GM18507 (cell line): ENCODE measurements at places on chromosomes 5 and 9.
A peak's percentile ranks its signal among the peaks of the same experiment; 100 is the strongest.

GRCh38 chr5:2441495-2442180 lies 309.8 kb downstream of the IRX2 start:
- DNase-seq, result no peak

- DNase-seq, result no peak
Observed at GRCh38 chr5:97618721-97619120, 435.7 kb upstream of the RIOK2 start.

GRCh38 chr9:73050065-73050816 lies 97.4 kb upstream of the ALDH1A1 start:
- no peak for DNase-seq

DNA sequence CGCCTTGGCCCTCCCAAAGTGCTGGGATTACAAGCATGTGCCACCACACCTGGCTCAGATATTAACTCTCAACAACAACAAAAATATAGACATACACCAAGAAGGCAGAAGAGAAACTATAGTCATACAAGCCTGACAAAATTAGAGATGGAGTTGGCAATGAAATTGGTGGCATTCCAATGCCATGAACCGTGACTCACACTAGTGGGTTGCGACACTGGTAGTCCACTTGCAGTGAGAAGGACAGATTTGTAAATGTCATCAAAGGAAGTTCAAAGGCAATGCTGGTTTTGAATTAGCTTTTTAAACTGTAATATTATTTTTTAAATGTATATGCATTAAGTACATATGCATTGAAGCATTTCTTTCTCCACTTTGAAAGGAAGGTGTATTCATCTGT lies 8.5 kb upstream of the DNAJC25 start:
- DNase-seq, result no peak

GRCh38 chr5:58763390-58763789 lies 180.5 kb downstream of the RAB3C start:
- DNase-seq, result no peak

DNA sequence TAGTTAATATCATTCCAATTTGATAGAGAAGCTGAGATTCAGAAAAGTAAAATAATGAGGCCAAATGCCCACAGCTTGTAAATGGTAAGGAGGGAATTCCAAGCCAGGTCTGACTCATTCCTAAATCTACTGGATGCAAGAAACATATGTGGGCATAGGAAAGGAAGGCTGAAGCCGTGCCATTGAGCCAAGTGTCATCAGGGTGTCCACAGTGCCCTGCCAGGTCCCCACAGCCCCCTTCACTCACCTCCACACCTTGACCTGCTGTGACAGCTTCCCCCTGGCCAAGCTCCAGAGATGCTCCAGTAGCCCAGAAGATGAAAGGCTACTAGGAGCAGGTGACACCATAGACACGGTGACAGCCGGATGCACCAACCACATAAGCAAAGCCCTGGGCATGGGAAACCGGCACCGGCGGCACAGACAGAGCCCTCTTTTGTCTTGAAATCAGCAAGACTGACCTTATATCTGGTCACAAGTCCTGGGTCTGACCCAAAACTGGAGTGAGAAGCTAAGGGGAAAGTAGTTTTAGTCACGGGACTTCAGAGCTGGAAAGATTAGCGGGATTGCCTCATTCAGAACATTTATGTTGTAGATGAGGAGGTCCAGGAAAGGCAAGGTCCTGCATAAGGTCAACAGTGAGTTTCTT lies 20.1 kb upstream of the FAT2 start:
- no peak for DNase-seq

- no peak for DNase-seq
Observed at GRCh38 chr5:1380910-1381309, 36.0 kb upstream of the CLPTM1L start.

DNA sequence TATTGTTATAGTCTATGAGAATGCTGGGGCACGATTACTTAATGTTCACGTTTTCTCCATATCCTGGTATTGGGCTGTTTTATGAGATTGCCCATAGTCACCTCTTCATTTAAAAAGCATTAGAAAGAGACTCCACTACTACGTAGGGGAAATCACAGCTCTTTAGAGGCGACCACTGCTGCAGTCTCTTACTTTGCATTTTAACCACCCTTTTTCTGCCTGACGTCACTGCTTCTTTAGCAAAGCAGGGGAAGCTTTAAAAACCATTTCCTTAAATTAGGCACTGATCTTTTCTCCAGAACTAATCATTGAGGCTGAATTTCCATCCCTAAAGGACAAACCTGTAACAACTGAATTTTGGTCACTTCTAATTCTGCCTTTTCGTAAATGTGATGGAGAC lies 38.9 kb downstream of the ZNF608 start:
- no peak for DNase-seq

- DNase-seq, result no peak
Observed at GRCh38 chr5:113112435-113112834, 135.8 kb downstream of the DCP2 start.

DNA sequence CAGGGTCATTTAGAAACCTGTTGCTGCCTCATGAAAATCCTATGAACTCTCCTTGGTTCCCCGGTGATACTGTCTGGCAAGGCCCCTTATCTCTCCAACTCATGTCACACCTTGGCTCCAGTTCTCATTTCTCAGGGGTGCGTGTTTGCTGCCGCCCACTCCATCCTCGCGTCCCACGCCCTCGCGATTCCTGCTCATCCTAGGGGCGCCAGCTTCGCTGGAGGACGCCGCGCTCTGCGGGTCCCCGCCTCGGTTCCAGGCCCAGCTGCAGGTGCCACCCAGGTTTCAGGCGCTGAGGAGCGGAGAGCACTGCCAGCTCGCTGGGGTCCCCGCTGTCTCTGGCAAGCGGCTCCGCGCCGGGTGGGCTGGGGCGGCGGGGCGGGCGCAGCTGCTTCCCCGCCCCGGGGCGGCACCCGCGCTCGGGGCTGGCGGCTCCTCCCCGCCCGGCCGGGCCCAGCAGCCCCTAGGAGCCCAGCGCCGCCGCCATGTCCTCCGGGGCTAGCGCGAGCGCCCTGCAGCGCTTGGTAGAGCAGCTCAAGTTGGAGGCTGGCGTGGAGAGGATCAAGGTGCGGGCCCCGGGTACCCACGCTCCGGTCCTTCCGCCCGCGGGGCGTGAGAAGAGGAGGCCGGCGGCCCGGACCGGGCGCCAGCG lies at the start of gene GNG10:
GNG10 (plus strand) TSS at position 456 of the 652 bp plus-strand sequence; CDS start at position 486, 30 bp downstream.
- peak; percentile 65 for DNase-seq

- no peak for DNase-seq
Observed at GRCh38 chr9:97543561-97543960, 42.1 kb downstream of the TMOD1 start.

DNA sequence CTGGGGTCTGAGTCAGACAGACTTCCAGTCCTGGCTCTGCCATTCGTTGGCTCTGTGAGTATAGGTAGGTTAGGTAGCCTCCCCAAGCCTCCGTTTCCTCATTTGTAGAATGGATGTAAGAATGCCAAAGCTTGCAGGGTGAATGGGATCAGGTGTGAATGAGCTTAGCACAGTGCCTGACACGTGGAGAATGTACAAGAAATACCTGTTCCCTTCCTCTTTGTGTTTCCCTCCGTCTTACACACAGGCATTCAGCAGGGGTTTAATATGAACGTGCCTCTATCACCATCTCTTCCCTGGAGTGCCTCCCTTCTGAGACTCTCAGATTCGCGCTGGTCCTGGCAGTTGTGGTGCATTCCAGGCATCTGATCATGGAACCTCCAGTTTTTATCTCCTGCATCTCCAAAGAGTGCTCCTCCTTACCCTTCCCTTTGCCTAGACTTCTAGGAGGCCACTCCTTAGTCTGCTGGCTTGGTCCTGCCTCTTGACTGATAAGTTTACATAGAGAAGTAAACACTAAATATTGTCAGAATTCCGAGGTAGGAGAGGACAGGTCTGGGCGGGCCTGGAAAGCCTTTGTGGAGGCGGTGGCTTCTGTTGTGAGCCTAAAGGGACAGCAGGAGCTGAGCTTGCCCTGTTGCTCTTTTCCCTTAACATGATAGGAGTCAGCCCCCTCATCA lies 199.4 kb downstream of the AOPEP start:
- DNase-seq, result no peak

DNA sequence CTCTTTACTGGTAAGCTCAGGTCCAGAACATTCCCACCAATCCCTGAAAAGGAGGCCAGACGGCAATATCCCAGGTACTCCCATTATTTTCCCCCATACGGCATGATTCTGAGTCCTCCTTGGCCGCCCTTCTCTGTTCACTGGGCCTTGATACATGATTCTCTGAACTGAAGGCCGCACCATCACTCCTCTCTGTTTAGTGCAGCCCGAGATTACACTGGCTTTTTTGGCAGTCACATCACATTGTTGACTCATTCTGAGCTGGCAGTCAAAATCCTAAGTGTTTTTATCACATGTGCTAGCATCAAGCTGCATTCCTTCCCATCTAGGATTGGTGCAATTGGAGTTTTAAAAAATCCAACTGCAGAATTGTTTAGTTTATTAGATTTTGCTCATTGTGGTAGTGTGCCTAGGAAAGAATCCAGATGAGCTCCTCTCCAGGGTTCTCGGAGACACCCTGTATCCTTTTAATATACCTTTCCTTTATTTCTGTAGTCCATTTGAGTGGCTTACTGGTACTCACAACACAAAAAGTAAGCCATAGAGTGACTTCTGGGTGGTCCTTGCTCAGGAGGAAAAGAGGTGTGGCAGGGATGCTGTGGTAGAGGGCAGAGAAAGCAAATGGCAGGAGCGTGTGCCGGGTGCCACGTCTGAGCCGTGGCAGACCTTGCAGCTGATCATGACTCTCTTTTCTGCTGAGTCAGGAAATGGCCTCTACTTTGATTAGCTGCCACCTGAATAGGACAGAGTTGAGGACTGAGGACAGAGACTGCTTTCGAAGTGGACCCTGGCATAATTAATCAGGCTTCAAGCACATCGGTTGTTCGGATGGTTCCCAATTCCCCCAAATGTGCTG lies 121.1 kb upstream of the IL12B start:
- DNase-seq, result no peak

GRCh38 chr5:142433526-142434321 lies 108.9 kb upstream of the SPRY4 start:
- no peak for DNase-seq

- DNase-seq, result no peak
Observed at GRCh38 chr5:57833489-57833888, 350.9 kb upstream of the ACTBL2 start.

DNA sequence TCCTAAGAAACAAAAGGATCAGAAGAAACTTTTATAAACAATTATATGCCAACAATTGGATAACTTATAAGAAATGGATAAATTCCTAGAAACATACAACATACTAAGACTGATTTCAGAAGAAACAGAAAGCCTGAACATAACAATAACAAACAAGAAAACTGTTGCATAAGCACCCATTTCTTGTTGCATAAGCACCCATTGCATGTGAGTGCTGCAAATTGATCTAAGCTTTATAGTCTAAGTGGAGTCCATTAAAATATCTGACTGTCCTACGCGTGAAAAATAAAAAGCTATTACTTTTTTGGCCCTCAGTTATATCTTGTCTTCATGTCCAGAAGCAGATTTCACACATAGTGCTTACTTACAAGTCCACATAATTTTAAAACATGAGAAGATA lies 19.3 kb downstream of the TYRP1 start:
- DNase-seq, result no peak

DNA sequence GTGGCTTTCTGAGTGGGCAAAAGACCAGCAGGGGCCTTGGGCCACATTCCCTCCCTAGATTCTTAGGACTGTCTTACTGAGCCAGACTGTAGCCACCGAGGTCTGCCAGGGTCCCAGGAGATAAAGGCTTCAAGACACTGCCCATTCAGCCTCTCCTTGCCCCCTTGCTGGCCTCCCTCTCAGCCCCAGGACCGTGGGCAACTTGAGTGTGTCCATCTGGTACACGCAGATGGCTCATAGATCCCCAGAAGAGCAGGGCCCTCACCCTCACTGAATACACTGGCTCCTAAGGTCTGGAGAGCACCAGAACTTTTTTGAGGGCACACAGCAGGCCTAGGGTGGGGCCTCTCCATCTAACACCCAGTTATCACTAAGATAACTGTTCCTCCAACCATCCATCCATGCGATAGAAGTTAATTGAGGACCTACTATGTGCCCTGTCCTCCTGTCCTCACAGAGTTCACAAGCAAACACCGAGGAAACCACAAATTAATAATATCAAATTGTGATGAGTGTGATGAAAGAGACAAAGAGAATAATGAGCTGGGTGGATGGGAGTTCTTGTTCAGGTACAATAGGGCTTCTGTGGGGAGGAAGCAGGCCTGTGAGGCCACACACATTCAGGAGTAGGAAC lies 4.9 kb upstream of the PDGFRB start:
- no peak for DNase-seq

DNA sequence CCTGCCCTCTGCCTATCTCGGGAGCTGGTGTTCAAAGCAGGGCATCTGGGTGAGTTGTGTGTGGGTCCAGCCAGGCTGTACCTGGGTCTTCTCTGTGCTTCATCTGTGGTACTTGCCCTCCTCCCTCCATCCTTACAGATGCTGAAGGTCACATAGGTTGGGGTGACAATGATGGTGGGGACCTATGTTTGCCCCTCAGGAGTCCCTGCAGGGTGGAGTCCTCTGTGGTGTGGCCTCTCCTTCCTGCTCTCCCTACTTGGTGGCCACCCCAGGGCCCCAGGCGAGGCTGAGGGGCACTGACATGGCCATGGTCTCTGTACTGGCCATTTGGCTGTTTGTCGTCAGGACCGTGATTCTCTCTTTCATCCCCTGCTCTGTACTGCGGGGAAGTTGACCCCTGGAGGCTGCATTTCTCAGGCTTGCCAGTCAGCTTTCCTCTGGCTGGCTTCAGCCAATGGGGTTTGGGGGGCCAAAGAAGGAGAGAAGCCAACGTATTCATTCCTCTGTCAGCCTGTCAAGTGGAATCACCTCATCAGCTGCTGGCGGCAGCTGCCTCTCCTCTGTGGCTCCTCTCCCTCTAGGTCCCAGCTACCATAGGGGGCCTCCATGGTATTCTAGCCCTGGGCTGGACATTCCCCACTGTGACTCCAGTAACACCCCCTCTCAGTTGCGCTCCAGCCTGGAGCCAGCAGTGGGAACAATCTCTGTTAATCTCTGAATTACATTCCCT lies 4.6 kb downstream of the DCANP1 start:
- no peak for DNase-seq

GRCh38 chr5:141841378-141842180 lies 36.6 kb downstream of the PCDH1 start:
- no peak for DNase-seq

DNA sequence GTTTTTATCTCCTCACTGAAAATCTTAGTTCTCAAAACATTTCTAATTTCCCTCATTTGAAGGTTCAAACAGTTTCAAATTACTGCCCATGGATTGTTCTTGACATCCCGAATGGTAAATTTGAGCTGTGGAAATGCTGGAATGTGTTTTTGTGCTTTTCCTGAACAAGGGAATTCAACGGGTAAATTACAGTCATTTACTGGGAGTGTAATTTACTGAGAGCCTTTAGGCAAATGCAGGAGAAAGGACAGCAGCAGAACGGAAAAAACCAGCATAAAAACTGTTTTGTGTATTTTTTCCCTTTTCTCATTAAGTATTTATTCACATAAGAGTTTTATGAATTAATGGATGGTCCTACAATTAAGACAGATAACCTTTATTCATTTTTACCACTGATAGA lies 139.2 kb downstream of the PBX3 start:
- no peak for DNase-seq
